ENCODE measurements at places on chromosomes 7 and 10.

DNA sequence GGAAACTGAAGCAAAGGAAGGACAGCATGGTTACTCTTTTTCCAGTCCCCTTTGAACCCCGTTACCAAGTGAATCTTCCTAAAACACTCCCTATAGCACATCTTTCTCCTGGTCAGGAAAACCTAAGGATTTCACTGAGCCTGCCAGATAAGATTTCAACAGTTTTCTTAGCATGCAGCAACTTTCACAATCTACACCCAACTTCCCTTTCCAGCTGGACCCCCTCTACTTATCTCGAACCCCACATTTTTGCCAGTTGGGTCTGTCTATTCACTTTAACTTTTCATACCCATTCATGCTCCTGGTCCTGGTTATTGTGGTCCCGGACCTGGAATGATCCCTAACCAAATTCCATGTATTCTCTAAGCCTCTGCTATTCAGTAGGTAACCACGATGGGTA, 14.9 kb upstream of the CPVL start:
- DNase-seq, result no peak

- DNase-seq, result no peak
Measured at GRCh38 chr7:374706-375311, 84.8 kb downstream of the FOXL3 start.

DNA sequence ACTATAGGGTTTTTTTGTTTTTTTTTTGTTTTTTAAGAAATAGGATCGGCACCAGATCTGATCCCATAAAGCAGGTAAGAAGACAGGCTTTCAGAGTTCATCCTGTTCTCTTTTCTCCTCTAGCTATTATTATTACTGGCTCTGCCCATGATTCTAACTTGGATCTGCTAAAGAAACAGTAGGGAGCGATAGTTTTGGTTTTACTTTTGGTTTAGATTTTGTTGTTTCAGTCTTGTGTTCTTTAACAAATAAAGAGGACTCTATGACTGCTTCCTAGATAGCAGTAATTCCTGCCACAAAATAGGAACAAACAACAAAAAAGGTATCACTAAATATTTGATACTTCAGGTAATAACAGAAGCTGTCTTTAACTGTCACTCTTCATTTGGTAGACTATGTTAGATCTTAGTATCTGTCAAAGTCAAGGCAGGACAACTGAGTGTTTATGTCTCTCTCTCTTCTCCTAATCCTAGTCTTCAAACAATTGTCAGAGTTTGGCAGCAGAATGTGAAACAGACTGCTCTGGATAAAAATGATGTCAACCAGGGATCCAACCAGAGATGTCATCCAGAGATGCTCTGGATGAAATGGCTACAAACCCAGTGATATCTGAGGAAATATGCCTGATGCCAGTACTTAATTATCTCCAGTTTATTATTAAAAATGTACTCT, 99.8 kb downstream of the KMT2C start:
- no peak for DNase-seq

DNA sequence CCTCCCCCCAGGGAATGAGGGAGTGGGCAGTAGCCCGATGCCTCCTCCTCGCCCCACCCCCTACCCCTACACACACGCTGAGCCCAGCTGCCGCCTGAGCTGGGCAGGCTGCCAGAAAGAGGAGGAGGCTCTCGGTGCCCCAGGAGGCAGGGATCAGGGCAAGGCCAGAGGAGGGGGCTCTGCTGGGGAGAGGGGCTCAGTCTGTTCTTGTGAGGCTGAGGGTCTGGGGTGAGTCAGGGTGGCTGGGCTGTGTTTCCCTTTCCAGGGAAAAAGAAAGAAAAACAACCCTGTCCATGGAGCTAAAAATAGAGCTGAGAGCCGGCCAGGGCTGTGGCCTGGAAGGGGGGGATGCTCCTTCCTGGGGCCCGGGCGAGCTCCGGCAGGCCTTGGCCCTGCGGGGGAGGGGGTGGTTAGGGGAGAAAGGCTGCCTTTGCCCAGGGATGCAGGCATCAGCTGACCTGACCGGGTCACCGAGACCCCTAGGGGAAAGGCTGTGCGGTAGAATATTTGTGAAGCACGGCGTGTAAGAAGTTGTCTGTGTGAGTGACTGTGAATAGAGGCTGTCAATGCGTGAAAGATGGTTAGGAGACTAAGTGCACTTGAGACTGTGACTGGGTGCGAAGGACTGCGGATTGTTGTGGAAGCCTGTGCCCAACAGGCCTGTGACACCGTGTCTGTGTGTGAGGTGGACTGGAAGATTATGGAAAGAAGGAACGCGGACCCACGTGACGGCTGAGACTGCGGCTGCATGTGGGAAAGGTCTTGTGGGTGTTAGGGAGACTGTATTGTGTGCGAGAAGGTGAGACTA, 1.2 kb upstream of the LZTS2 start:
- DNase-seq, result no peak

DNA sequence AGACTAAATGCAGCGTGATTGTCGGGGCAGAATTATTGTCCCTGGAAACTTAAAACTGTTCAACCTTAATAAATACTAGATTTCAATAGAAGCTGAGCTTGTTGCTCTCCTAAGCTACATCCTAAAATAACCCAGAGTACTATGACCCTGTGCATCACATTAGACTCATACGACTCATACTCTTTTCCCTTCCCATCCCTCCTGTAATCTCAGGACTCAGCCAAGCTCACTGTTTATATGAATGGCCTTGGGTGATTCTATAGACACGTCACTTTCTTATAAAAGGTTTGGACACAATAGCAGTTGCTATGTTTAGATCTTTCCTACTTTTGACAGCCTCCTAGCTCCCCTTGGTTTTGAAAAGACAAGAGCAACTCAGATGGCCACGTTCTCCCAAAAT, 17.2 kb downstream of the TCF7L2 start:
- DNase-seq, result no peak

DNA sequence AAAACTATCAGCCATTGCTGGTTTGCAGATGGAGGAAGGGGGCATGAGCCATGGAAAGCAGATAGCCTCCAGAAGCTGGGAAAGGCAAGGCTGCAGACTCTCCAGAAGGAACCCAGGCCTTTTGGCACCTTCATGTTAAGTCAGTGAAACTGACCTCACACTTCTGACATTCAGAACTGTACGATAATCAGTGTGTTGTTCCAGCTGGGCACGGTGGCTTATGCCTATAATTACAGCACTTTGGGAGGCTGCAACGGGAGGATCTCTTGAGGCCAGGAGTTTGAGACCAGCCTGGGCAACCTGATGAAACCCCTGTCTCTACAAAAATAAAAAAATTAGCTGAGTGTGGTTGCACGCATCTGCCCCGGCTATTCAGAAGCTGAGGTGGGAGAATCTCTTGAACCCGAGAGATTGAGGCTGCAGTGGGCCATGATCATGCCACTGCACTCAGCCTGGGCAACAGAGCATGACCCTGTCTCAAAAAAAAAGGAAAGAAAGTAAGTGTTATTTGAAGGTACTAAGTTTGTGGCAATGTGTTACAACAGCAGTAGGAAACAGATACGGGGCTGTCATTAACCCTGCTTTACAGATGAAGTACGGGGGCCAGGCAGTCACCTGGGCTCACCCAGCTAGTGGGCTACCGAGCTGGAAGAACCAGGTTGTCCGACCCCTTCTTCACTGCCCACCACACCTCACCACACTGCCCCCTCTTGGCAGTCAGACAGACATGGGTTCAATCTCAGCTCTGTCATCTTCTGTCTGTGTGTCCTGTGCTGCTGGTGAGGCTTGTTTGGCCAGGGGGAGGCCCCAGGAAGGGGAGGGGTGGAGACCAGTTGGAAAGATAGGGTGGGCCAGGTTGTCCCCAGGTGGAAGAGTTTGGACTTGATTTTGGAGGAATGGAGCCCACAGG, 18.3 kb downstream of the CHST3 start:
- no peak for DNase-seq

- no peak for DNase-seq
Measured at GRCh38 chr7:39827571-39827970, 122.5 kb upstream of the CDK13 start.

DNA sequence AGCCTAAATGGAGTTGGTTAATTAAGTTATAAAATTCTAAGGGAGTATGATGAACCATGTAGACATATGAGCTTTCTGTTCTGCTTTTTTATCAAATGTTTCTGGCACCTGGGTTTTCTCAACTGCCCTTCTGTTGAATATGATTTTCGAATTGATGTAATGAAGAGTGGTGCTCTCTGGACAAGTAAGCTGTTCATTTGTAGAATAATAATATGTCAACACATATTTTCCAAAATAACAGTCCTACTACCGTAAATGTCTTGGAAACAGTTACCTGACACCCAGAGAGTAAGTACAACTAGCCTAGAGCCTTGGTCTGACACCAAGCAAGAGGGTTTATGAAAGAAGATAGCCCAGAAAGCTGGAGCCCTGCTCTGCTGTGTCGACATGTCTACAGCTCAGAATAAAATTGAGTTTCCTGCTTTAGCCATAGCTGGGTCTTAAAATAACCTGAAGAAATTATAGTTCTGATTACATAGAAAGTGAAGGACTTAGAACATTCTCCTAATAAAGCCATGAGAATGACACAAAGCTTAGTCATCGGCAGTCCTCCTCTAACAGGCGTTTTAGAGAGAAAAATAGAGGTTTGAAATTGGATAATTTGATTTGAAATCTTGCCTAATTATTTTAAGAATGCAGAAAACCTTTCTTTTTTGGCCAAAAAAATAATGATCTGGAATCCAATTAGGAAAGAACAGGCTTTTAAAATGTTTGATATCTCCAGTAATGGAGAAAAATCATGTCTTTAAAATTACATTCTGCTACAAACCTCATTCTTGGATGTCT, 25.1 kb downstream of the HDAC9 start:
- DNase-seq, result no peak

DNA sequence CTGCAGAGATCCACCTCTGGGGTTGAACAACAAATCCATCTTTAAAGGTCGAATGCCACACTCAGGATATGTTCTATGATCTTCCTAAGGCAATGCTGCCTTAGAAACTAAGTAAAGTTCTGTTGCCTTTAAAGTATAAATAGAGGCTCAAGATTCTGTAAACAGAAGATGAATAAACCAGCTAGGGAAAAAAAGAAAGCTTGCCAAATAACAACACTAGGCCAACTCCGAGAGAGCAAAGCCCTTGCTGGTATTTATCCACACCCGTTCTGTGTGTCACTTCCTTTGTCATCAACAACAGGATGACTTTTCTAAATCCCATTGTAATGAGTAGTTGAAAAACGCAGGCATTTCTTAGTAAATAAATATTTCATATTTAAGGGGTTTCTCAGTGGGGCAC, 330.0 kb upstream of the GLI3 start:
- no peak for DNase-seq

GRCh38 chr7:151968357-151968756, 12.1 kb downstream of the GALNTL5 start:
- no peak for DNase-seq
